ENCODE measurements at places on chromosomes 1 and 21.

- no peaks in the 10 kb centered on the region for H3K27me3 ChIP-seq
- no peaks in the 10 kb centered on the region for H3K4me1 ChIP-seq
- H3K27ac ChIP-seq, result no peak overlapping the region
- DNase-seq, result no peak
- H3K36me3 ChIP-seq, result no peaks in the 10 kb centered on the region
These were observed 163.6 kb downstream of the ST6GALNAC3 start for GRCh38 chr1:76238094-76238628.

DNA sequence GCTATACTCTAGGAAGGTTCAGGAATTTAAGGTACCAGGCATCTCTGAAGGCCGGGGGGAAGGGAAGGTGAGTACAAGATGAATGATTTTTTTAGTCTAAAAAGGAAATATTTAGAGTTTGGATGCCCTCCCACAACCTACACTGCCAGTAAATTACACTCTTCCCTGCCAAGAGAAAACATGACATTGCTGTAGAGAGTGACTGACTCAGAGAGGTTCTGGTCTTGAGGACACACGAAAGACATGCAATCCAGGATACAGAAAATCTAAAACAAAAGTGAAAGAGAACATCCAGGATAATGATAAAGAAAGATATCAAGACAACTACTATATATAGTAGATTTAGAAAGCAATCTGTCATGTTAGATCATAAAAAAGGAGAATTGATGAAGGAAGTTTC, 200.5 kb downstream of the TYW3 start:
- no peak overlapping the region for H3K4me3 ChIP-seq
- DNase-seq, result no peak
- no peaks in the 10 kb centered on the region for H3K27me3 ChIP-seq
- no peak overlapping the region for H3K27ac ChIP-seq

DNA sequence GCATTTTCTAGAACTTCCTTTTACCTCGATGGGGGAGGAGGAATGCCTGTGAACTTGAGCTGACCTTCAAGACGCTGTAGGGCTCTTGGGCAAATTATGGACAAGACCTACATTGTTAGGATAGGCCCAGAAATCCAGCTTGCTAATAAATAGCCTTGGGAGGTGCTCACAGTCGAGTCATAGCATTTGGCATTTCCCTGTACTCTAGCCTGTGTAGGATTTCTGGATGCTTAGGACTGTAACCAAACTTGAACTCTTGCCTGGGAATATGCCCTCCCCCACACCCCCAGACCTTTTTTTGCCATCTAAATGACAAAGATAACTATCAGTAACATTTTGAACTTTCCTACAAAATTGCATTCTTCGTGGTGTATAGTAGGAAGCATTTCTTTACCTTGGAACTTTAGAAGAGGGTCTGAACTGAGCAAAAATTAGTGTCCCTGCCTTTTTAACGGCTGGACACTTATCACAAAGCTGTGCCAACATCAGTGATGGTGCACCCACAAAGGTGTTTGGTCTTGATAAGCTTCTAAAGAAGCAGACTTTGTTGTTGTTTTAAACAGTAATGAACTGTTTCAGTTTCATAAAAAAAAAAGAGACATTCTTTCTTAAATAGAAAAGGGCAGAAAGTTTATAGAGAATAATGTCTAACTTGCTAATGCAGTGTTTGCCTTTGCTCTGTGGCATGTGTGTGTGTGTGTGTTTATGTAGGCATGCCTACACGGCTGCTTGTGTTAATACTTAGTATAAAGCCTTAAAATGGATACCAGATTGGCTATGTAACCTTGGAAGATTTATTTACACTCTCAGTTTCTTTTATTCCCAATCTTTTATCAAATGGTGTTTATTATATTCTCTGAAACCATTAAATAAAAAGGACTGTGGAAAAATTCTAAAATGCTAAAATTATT, 88.2 kb downstream of the NFIA start:
- no peaks in the 10 kb centered on the region for H3K27me3 ChIP-seq
- H3K4me1 ChIP-seq, result no peaks in the 10 kb centered on the region
- H3K36me3 ChIP-seq, result no peaks in the 10 kb centered on the region
- H3K4me3 ChIP-seq, result no peak overlapping the region
- H3K27ac ChIP-seq, result no peak overlapping the region

DNA sequence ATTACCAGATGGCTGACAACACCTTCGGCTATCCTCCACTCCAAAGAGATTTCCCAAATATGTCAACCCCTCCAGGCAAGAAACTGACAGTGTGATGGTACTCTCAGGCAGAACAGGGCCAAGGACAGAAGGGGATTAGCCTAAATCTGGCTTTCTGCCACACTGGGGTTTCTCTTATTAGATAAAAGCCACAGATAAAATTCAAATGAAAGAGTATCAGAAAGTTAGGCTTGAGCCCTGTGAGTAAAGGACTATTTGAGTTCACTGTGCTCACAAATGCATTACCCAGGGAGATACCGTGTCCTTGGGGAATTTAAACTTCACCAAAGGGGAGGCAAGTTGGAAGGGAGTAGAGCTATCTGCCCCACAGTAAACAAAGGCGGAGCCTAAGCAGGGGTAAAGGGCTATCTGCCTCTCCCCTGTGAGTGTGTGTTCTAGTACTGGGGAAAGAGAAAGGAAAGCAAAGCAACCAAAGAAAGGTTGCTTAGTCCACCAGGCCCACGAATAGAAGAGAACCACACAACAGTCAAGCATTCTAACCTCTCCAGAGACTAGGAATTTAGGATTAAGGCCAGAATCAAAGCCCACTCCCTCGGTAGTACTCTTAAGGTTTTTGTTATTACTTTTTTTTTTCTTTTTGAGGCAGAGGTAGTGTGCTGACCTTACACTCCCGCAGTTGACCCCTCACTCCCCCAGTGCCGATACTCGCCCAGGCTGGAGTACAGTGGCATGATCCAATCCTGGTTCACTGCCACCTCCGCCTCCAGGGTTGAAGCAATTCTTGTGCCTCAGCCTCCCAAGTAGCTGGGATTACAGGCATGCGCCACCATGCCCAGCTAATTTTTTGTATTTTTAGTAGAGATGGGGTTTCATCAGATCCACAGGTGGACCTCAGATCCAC, 12.7 kb downstream of the TPM3 start:
- H3K4me3 ChIP-seq, result peak overlapping the region; percentile 16
- H3K27me3 ChIP-seq, result no peaks in the 10 kb centered on the region
- DNase-seq, result no peak
- peaks cover 3% of the 10 kb centered on the region for H3K36me3 ChIP-seq
- peak overlapping the region; percentile 95 for H3K27ac ChIP-seq

- H3K4me1 ChIP-seq, result no peaks in the 10 kb centered on the region
- no peaks in the 10 kb centered on the region for H3K27me3 ChIP-seq
- H3K36me3 ChIP-seq, result no peaks in the 10 kb centered on the region
- H3K4me3 ChIP-seq, result no peak overlapping the region
- no peak overlapping the region for H3K27ac ChIP-seq
These were observed 78.7 kb upstream of the ZNF281 start for GRCh38 chr1:200488375-200489165.

GRCh38 chr1:160045653-160046052, 13.9 kb upstream of the PIGM start:
- H3K4me3 ChIP-seq, result no peak overlapping the region
- no peaks in the 10 kb centered on the region for H3K4me1 ChIP-seq
- H3K36me3 ChIP-seq, result no peaks in the 10 kb centered on the region
- no peak for DNase-seq
- H3K27me3 ChIP-seq, result no peaks in the 10 kb centered on the region

- peak overlapping the region; percentile 8 for H3K4me3 ChIP-seq
- no peak for DNase-seq
- H3K36me3 ChIP-seq, result no peaks in the 10 kb centered on the region
- H3K4me1 ChIP-seq, result no peaks in the 10 kb centered on the region
These were observed 217.6 kb downstream of the SDCCAG8 start for GRCh38 chr1:243473227-243474135.

- DNase-seq, result no peak
- H3K27ac ChIP-seq, result no peak overlapping the region
- H3K4me3 ChIP-seq, result no peak overlapping the region
- no peaks in the 10 kb centered on the region for H3K4me1 ChIP-seq
These were observed 62.5 kb downstream of the COQ8A start for GRCh38 chr1:227002531-227003049.

DNA sequence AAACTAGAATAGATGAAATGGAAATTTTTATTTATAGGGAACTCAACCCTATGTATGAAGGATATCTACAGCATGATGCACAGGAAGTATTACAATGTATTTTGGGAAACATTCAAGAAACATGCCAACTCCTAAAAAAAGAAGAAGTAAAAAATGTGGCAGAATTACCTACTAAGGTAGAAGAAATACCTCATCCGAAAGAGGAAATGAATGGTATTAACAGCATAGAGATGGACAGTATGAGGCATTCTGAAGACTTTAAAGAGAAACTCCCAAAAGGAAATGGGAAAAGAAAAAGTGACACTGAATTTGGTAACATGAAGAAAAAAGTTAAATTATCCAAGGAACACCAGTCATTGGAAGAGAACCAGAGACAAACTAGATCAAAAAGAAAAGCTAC, 7.9 kb downstream of the USP1 start:
- H3K4me3 ChIP-seq, result no peak overlapping the region
- peaks cover 28% of the 10 kb centered on the region for H3K36me3 ChIP-seq
- H3K27me3 ChIP-seq, result no peaks in the 10 kb centered on the region
- no peak overlapping the region for H3K27ac ChIP-seq

GRCh38 chr1:17502326-17502778, 37.1 kb upstream of the ARHGEF10L start:
- H3K36me3 ChIP-seq, result no peaks in the 10 kb centered on the region
- H3K27me3 ChIP-seq, result peaks cover 4% of the 10 kb centered on the region
- H3K27ac ChIP-seq, result no peak overlapping the region
- peak; percentile 41 for DNase-seq
- H3K4me1 ChIP-seq, result no peaks in the 10 kb centered on the region

DNA sequence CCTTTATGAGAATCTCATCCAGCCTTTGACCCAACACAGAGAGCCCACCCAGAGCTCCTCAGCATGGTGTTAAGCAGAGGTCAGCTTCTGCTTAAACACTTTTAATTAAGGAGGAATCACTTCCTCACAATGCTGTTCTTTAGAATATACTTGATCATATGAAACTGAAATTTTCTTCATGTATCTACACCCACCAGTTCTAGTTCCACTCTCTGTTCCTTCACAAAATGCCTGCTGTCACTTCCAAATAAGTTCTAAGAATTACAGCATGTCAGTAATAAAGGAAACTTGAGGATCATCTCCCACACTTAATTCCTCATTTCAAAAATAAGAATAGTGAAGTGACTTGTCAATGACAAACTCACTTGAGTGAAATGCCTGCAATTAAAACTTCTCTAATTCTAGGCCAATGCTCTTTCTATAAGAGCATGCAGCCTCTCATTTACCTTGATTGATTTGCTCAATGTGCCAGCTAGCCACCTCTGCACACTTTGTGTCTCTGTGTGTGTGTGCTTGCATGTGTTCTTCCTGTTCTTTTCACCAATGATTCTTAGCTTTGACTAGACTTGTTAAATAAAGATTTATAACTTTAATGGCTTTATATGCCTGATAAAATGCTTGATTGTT, 356.3 kb downstream of the PLPP3 start:
- H3K4me3 ChIP-seq, result no peak overlapping the region
- H3K27me3 ChIP-seq, result no peaks in the 10 kb centered on the region
- no peak overlapping the region for H3K27ac ChIP-seq
- no peaks in the 10 kb centered on the region for H3K4me1 ChIP-seq
- no peaks in the 10 kb centered on the region for H3K36me3 ChIP-seq

DNA sequence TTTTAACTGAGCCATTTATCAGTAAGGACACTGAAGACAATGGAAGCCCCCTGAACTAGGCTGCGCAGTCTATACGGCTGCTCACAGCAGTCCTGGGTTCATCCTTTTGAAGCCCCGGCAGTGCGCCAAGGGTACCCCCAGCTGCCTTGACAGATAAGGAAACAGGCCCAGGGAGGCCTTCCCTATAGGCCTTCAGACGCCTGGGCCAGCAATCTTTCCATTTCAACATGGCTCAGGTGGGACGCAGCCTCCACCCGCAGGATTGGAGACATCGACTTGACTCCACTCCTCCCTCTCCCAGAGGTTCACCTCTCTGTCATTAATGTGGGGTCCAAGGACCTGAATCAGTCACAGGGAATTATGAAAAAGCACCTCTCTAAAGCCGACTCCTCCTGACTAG, 2.8 kb upstream of the LYPD8 start:
- no peak overlapping the region for H3K27ac ChIP-seq
- no peaks in the 10 kb centered on the region for H3K27me3 ChIP-seq
- no peak for DNase-seq
- H3K4me1 ChIP-seq, result no peaks in the 10 kb centered on the region
- H3K4me3 ChIP-seq, result no peak overlapping the region

- no peak overlapping the region for H3K27ac ChIP-seq
- H3K36me3 ChIP-seq, result no peaks in the 10 kb centered on the region
- DNase-seq, result no peak
- no peak overlapping the region for H3K4me3 ChIP-seq
These were observed 6.0 kb downstream of the FGGY start for GRCh38 chr1:59302871-59303270.

GRCh38 chr1:212074856-212075255, 39.3 kb downstream of the DTL start:
- no peak overlapping the region for H3K4me3 ChIP-seq
- H3K36me3 ChIP-seq, result no peaks in the 10 kb centered on the region
- no peak overlapping the region for H3K27ac ChIP-seq
- DNase-seq, result no peak

DNA sequence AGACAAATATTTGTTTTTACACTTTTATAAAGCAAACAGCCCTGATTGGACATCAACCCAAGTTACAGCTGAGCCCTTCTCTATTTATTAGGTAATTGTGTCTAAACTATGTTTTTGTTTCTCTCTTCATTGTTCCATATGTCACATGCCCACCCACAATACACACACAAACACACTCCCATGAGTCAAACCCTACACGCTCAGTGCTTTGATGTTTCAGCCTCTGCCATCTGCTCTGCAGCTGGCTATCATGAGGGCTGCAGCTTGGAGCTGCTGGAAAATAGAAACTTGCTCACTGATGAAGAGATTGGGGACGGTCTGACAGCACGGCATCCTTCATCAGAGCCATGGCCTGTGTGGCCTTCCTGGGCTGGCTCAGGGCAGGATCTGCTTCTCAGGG, 41.7 kb downstream of the PSMG1 start:
- no peaks in the 10 kb centered on the region for H3K27me3 ChIP-seq
- H3K4me1 ChIP-seq, result no peaks in the 10 kb centered on the region
- no peak overlapping the region for H3K27ac ChIP-seq
- DNase-seq, result no peak
- H3K36me3 ChIP-seq, result no peaks in the 10 kb centered on the region

- no peak within 1 kb of the TSS for H3K27ac ChIP-seq
- H3K27me3 ChIP-seq, result peaks cover 7% of the 10 kb centered on the region
- H3K4me1 ChIP-seq, result peaks cover 21% of the 10 kb centered on the region
- peak; percentile 38 for DNase-seq
- peak within 1 kb of the TSS; percentile 64 for H3K4me3 ChIP-seq
These were observed at the start of gene SAMD11 for GRCh38 chr1:923131-923990. TSS of gene SAMD11 (plus strand) at chr1:923923. CDS start at chr1:924432, 509 bp downstream.

GRCh38 chr21:26635681-26636080, 62.6 kb upstream of the CYYR1 start:
- H3K36me3 ChIP-seq, result no peaks in the 10 kb centered on the region
- DNase-seq, result no peak
- no peaks in the 10 kb centered on the region for H3K27me3 ChIP-seq
- no peaks in the 10 kb centered on the region for H3K4me1 ChIP-seq
- H3K4me3 ChIP-seq, result no peak overlapping the region
- H3K27ac ChIP-seq, result no peak overlapping the region
